ENCODE measurements at places on chromosomes 4 and X.
A peak's percentile ranks its signal among the peaks of the same experiment; 100 is the strongest.

DNA sequence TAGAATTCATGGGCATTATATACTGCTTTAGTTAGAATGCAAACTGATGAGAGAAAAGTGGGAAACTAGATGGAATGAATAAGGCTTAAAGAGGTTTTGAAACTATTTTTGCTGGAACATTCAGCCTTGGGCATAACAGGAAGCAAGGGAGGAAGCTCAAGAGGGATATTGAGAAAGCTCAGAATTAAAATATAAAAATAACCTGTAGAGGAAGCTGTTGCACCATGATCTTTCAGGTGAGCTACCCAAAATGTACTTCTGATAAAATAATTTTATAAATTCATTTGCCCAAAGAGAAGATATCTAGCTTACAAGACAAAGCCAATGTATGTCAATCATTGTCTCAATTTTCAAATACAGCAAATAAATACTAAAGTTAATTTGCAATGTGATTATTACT is 11.3 kb downstream of the GC start:
- DNase-seq = no peak

GRCh38 chr4:112942077-112942476 is 107.4 kb upstream of the ANK2 start:
- no peak for DNase-seq

DNA sequence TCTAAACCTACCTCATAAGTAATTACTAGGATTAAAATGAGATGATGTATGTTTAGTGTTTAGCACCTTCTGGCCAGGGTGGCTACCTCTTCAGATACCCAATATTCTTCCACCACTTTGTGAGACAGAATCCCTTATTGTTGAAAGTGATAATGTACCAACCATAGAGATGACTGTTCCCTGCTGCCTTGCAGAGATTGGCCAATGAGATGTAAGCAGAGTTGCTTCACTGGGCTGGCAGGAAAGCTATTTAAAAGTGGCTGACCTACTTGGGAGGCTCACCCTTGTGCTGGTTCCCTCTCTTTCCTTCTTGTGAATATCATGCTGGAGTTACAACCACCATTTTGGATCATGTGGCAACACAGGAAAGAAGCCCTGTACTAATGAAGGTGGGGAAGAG is 58.9 kb downstream of the TMEM154 start:
- DNase-seq = peak; percentile 33

- DNase-seq = no peak
Measured at GRCh38 chrX:47187106-47187677, 6.4 kb upstream of the UBA1 start.

- DNase-seq = peak; percentile 73
Measured at GRCh38 chr4:85717351-85717750, 242.4 kb downstream of the ARHGAP24 start.

DNA sequence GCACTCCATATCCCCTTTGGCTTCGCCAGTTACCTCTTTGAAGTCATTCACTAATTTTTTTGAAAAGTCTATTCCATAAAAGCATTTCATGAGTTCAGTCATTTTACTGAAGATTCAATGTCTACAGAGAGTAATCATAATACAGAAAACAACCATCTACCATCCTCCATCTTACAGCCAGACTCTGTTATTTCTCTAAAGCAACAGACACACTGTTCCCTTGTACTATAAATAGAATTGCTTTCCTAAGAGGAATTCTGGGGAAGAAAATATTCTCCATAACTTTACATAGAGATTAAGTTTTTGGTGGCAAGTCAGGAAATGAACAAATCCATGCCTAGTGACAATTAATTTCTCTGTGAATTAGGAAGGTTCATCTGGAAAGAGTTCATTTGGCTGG is 37.0 kb downstream of the XK start:
- DNase-seq = no peak

- DNase-seq = no peak
Measured at GRCh38 chr4:8690216-8691150, 97.9 kb downstream of the CPZ start.

DNA sequence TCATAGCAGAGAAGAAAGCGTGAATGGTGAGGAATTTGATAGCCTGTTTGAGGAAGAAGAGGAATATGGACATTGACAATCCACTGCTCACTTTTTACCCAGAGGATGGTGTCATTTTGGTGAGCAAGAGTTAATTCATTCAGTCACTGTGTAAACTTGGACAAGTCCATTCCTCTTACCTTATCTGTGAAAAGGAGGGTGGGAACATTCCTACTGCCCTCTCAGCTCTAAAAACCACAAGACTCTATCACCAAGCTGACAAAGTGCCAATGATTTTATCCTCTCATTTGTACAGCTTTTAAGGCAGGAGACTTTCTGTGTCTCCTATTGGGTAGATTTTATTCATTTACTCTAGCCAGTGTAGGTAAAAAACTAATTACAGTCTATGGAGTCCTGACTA is 103.8 kb downstream of the LUZP4 start:
- DNase-seq = no peak

- no peak for DNase-seq
Measured at GRCh38 chrX:2788980-2789379, 37.1 kb downstream of the XG start.

DNA sequence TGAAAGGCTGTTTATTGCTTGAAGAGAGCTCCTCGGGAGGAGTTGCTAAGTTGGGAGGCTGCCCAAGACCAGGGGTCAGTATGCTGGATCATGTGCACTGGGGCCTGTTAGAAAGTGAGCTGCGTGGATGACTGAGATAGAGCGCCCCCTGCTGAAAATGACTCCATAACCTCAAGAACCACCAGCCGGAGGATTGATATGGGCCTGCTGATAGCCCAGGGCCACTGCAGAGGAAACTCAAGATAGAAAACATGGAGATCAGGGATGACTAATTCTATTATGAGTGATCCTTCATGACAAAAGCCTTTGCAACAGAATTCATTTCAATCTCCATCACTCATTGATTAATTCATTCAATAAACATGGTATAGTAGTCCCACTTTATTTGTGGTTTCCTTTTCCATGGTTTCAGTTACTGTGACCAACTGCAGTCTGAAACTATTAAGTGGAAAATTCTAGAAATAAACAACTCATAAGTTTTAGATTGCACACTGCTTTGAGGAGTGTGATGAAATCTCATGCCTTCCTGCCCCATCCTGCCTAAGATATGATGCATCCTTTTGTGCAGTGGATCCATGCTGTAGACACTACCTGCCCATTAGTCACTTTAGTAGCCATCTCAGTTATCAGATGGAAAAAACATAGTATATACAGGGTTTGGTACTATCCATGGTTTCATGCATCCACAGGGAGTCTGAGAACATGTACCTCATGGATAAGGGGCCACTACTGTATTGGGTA is 126.7 kb upstream of the MBNL3 start:
- DNase-seq = peak; percentile 8

- no peak for DNase-seq
Measured at GRCh38 chr4:108854786-108855185, 91.9 kb upstream of the ETNPPL start.

DNA sequence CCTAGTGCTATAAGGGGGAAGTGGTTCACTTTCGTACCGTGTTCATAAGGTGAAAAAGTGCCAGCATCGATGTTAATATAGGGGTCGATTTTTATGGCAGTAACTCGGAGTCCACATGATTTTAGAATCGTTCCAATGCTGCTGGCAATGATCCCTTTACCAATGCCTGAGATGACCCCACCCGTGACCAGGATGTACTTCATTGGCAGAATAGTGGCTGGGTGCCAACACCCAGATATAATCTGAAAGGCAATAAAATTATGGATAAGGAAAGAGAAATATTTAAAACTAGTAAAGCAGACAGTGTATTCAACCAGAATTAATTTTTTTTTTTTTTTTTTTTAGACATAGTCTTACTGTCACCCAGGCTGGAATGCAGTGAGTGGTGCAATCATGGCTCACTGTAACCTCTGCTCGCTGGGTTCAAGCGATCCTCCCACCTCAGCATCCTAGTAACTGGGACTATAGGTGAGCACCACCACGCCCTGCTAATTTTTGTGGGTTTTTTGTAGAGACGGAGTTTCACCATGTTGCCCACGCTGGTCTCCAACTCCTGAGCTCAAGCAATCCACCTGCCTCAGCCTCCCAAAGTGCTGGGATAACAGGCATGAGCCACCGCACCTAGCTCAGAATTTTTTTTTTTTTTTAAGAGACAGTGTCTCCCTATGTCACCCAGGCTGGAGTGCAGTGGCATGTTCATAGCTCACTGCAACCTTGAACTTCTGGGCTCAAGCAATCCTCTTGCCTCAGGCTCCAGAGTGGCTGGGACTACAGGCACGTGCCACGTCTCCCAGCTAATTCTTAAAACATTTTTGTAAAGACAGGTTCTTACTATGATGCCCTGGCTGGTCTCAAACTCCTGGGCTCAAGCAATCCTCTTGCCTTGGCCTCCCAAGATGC is 9.5 kb downstream of the CTPS2 start:
- DNase-seq = no peak

DNA sequence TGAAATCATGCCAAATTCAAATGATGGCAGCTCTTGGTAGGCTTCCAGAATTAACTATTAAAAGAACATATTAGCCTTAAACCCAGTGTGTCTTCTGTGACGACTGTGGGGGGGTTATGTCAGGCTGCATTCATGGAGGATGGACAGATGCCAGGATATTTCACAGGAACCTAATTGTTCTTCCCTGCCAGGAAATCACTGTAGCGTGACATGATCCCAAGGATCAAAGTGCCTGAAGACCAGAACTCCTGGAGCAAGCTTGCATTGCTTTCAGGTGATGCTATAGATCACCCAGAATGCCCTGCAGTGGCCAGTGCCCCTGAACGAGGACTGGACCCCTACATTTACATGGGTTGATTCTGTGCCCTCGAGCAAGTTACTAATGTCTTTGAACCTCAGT is 1093.0 kb upstream of the TENM3 start:
- DNase-seq = no peak

GRCh38 chrX:147226801-147227200 is 412.3 kb upstream of the CXorf51A start:
- DNase-seq = no peak
